ENCODE measurements at places on chromosomes 16 and 17.

GRCh38 chr16:57638381-57638780 is 10.0 kb downstream of the ADGRG1 start:
- DNase-seq, result no peak

DNA sequence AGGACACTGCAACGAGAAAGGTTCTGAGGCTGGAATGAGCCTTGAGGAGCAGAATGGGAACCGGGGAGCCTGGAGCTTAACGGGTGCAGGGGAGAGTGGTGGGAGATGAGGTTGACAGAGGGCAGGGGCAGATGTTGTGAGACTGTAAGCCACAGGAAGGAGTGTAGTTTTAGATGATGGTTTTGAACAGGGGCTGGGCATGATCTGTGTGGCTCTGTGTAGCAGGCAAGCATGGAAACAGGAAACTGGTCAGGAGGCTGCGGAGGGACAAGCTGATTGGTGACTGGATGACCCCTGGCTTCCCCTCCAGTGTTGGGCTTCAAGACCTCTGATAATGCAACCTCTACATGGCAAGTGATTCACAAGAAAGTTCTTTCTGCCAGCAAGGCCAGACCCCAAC is 1.4 kb upstream of the CNGB1 start:
- no peak for DNase-seq

DNA sequence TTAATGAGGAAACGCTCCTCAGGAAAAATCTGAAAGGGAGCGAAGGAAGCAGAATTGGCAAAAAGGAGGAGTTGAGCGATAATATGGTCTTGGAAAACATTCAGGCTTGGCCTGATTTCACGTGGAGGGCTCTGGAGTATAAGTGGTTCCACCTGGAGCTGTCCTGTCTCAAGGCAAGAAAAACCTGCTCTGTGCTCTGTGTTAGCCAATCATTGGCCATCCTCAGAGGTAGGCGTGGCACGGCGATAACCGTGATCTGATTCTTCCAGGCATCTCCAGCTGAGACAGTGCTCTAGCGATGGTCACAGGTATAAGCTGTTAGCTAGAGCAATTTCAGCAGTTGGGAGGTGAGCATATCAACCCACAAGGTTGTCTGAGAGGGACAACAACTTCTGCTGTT is 450.5 kb upstream of the MAF start:
- DNase-seq, result no peak

- DNase-seq, result no peak
These were observed 436.1 kb upstream of the GOT2 start for GRCh38 chr16:59170099-59170712.

- no peak for DNase-seq
These were observed 47.0 kb downstream of the TNFRSF13B start for GRCh38 chr17:16924696-16925440.

GRCh38 chr17:55672585-55673501 is 49.8 kb downstream of the TMEM100 start:
- DNase-seq, result no peak

DNA sequence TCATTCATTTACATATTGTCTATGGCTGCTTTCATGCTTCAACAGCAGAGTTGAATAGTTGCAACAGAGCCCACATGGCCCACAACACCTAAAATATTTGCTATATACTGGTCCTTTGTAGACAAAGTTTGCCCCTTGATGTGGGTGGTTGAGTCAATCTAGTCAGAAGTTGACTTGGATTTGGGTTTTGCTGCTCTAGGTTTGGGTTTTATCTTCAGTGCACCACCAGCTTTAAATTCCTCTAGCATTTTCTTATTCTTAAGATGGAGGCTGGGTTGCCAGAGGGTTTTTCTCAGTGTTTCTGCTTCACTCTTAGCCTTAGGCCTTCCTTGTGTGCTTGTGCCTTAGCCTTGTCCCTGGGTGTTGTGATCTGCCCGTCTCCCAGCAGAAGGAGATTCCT is 51.0 kb downstream of the CCDC182 start:
- DNase-seq, result no peak

- DNase-seq, result no peak
These were observed 12.5 kb upstream of the SPHK1 start for GRCh38 chr17:76371656-76372628.

DNA sequence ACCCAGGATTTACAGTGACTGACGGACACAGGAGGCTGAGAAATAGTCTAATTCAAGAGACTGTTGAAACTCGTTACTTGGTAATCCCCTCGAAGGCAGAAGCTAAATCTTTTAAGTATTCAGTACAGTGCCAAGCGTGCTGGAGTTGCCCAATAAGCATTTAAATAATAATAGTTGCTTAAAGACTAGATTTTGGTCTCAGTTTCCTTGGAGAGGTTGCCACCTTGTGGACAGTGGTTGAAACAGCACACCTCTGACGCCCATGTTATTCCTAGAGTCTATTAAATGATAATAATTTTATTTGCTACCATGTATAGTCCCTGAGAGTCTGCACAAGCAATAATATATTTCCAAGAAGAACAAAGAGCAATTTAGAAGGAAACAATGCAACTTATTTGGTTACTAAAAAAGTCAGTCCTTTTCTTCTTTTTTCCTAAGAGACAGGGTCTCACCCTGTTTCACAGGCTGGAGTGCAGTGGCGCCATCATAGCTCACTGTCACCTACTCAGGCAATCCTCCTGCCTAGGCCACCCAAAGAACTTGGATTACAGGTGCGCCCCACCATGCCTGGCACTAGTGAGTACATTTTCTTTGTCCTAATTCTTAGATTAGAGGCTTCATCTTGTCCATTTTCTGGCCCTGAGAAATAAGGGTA is 138.0 kb upstream of the NUDT7 start:
- DNase-seq, result no peak

DNA sequence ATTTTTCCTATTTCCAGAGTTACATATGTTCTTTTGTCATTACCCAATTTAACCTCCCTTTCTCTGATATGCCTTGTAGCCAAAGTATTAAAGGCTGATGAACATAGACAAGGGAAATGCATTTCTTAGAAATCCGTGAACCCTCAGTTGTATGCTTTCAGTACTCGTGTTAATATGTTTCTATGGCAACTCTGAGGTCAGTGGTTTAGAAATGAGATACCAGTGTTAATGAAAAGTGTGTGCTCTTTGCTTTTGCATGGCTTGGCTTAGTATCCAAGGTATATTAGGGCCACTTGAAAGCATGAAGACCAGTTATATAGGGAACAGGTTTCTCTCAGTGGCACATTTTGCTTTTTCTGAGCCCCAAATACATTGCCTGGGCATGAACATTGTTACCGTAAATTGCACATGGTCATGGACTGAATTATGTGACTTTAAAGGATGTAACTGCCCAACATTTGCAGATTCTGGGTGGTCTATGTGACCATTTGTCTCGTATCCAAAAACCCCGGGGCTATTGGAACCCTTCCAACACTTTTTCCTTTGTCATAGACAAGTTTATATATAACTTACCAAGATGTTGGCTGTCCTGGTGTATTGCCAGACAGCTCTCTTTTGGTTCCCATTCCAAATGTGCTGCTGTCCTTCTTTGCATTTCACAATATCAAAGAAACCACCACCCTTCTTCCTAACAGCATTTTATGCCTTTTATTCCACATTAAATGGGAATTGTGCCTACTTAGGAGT is 17.5 kb downstream of the ABHD15 start:
- no peak for DNase-seq

DNA sequence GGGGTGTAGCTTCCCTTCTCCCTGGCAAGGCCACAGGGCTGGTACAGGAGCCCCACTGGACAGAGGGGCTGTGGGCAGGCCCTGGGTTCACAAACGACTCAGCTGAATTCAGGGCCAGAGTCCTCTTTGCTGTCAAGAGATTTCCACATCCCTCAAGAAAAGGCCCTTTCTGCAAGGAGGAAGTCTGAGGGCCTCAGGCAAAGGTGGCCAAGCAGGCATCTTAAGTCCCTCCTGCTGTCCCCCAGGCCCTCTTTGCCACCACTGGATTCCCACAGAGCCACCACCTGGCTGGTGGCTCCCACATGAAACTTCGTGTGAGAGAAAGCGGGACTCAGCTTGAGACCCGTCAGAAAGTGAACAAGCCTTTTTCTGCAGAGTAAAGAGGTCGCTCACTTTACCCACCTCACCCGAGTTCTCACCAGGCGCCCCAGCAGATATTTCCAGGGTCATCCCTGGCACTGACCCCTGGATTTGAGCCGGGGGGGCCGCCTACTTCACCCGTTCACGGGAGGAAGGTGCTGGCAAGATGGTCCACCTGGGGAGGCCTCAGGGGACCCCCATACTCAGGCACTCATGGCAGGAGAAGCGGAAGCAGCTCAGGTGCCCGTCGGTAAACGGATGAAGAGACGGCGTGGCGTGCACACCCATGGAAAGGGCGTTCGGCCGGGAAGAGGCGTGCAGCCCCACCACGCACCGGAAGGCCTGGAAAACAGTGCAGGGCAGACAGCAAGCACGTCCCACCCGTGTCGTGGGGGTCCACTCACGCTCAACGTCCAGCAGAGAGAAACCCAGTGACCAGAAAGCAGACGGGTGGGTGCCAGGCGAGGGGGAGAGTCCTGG is 3.6 kb downstream of the RNF166 start:
- no peak for DNase-seq

GRCh38 chr17:78822552-78822951 is 18.1 kb downstream of the USP36 start:
- no peak for DNase-seq

GRCh38 chr17:32261417-32261736 is 4.3 kb upstream of the RHBDL3 start:
- DNase-seq, result no peak

- DNase-seq, result no peak
These were observed 11.8 kb downstream of the ENDOV start for GRCh38 chr17:80426671-80427326.

- no peak for DNase-seq
These were observed 15.9 kb downstream of the PEMT start for GRCh38 chr17:17575360-17576251.

DNA sequence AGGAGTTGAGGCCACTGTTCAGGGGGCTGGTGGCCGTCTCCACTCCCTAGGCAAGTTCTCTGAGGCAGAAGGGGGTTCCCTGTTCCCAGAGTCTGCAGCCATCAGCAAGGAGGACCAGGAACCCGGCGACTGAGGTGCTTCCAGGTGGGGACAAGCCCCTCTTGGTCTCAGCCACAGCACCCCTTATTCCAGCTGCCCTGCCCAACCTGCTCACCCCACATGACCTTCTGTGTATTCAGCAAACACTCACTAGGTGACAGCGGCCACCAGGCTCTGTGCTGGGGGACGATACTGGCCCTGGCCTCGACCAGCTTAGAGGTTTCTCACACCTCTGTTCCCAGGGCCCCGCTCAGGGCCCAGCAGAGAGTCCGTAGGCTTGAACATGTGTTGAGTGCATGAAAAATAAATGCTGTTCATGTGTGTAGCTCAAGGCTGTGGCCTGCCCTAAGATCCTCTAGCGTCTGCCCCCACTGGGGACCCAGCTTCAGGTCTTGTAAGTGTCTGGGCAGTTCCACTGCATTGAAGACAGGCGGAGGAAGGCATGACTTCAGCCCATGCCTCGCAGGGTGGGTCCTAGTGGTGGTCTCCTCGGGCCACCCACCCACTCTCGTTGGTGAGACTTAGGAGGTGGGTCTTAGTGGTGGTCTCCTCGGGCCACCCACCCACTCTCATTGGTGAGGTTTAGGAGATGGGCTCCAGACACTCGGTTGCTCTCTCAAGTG is 44.2 kb downstream of the NT5M start:
- no peak for DNase-seq

GRCh38 chr17:69434164-69434579 is 19.7 kb downstream of the MAP2K6 start:
- DNase-seq, result no peak

- DNase-seq, result no peak
These were observed 22.6 kb downstream of the SRCAP start for GRCh38 chr16:30721606-30722005.

- DNase-seq, result no peak
These were observed 18.7 kb downstream of the ARL2BP start for GRCh38 chr16:57263541-57264351.

GRCh38 chr17:43341715-43342588 is 56.8 kb upstream of the ARL4D start:
- no peak for DNase-seq

- no peak for DNase-seq
These were observed 8.9 kb upstream of the HOXB2 start for GRCh38 chr17:48553826-48554225.

- no peak for DNase-seq
These were observed 114.4 kb downstream of the CDH13 start for GRCh38 chr16:82741073-82741615.

GRCh38 chr16:106623-107324 is 28.7 kb downstream of the MPG start:
- DNase-seq, result peak; percentile 27

- no peak for DNase-seq
These were observed 17.7 kb upstream of the STH start for GRCh38 chr17:45981306-45981705.

- DNase-seq, result no peak
These were observed 2.6 kb downstream of the ATP2C2 start for GRCh38 chr16:84370723-84371552.

GRCh38 chr16:53832896-53833544 is 129.1 kb downstream of the FTO start:
- no peak for DNase-seq

DNA sequence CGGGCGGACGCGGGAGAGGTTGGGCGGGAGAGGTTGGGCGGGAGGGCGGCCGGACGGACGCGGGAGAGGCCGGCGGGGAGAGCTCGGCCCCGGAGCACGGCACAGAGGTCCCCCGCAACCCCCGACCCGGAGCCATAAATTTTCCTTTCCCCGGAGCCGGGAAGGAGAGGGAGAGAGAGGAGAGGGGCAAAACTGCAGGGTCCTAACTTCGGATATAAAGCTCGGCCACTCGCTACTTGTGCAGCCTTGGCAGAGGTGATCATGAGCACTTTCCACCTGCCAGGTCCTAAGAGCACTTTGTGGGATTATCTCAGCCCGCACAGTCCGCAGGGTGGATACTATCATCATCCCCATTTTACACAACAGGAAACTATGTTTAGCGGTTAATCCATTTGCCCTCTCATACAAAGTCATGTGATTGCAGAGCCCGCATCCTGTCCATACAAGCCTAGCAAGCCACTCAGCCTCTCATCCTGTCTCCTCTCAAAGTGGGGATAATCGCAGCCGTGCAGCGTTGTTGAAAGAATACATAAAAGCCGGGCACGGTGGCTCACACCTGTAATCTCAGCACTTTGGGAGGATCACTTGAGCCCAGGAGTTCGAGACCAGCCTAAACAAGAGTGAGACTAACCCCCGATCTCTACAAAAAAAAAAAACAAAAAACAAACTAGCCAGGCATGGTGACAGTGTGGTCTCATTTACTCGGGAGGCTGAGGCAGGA is 780 bp upstream of the DCAKD start:
- peak; percentile 57 for DNase-seq

DNA sequence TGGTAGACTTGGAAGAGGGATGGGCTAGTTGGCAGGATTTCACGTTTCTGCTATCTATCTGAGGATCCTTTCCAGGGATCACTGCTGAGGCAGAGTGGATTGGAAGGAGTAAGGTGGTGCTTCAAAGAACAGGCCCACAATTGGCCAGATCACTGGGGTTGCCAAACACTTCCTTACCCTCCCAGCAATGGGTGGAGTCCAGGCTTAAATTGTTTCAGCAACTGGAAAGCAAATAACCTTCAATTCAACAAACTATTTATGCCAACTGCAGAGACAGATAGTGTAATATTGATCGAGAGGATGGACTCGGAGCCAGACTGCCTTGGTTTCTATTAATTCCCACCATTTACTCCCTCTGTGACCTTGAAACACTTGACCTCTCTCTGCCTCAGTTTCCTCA is 2.1 kb downstream of the ARRB2 start:
- no peak for DNase-seq

All from NCI-H2081 treated with DMSO at 0.1 percent for 48 hours (cell line).